ENCODE measurements at places on chromosomes 2 and 18.

DNA sequence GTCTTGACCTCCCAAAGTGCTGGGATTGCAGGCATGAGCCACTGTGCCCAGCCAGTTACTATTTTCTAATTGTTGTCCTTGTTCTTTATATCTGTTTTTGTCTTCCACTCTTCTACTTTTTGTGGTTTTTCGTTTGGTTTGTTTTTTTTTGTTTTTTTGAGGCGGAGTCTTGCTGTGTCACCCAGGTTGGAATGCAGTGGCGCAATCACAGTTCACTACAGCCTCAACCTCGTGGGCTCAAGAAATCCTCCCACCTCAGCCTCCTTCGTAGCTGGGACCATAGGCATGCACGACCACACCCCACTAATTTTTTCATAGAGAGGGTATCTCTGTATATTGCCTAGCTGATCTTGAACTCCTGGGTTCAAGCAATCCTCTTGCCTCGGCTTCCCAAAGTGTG is 100.7 kb downstream of the EHBP1 start:
- DNase-seq, result no peak

- DNase-seq, result no peak
Observed at GRCh38 chr2:111537078-111537655, 346.8 kb downstream of the ANAPC1 start.

GRCh38 chr18:54388203-54389142 is 30.8 kb downstream of the C18orf54 start:
- DNase-seq, result peak; percentile 84

- DNase-seq, result no peak
Observed at GRCh38 chr2:9712263-9712662, 81.5 kb upstream of the YWHAQ start.

DNA sequence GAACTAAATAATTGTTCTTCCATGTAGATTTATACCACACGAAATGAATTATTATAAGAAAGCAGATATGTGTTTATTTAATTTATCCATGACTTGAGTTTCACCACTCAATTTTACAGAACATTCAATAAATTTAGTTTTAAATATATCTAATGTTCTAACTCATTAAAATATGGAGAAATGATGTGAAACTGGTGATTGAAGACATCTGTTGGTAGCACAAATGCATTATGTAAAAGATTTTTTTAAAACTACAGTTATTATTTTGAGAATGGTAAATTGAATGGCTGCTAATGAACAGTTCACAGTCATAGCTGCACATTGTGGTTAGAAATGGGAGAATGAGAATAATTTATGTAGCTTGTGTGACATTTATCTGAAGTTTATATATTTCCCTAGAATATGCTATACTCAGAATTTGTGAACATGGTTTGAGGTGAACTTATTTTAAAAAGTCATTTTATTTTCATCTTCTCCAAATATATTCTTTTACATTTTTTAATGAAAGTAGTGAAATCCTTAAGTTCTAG is 203.5 kb downstream of the DPP4 start:
- no peak for DNase-seq

- DNase-seq, result no peak
Observed at GRCh38 chr18:64710105-64710861, 561.4 kb upstream of the LINC00305 start.

Data from SW 1271 (cell line).